ENCODE measurements at places on chromosomes 1 and 21.

DNA sequence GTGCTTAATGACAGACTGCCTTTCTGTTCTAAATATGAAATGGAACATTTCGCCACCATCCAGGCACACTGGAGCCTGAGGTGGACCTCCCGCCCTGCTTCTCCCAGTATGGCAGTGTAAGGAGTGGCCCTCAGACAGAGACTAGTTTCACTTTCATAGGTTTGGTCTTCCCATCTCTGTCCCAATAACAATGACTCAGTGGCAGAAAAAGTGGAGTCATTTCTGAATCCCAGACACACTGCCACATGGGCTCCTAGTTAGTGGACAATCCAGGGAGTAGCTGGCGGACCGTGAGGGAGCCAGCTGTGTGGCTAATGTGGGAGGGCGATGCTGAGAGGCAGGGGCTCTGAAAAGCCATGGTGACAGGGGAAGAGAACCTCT lies 95.6 kb upstream of the TSPAN2 start:
- no peak for DNase-seq

- no peak for DNase-seq
Observed at GRCh38 chr1:24191860-24192259, 4.8 kb upstream of the IFNLR1 start.

- DNase-seq, result no peak
Observed at GRCh38 chr1:113993072-113993471, 13.8 kb downstream of the OLFML3 start.

DNA sequence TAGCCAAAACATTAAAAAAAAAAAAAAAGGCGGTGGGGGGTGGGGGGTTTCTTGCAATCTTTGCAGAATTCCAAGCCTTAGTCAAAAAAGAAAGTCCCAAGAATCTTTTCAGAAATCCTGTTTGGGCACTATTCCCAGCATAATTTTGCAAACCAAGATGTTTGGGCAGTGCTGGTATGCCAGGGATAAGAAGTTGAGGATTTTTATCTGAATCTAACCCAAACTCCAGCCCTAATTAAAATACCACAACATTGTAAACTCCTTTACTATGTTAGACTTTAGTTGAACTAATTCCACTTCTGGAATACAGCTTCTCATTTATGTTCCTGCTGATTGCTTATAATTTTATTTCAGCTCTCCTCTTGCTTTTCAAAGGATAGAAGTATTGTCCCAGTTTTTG lies 504.1 kb upstream of the ADGRL2 start:
- no peak for DNase-seq

GRCh38 chr1:172638885-172639831 lies 19.7 kb upstream of the FASLG start:
- no peak for DNase-seq

- DNase-seq, result no peak
Observed at GRCh38 chr21:36077758-36078157, 7.9 kb downstream of the CBR1 start.

DNA sequence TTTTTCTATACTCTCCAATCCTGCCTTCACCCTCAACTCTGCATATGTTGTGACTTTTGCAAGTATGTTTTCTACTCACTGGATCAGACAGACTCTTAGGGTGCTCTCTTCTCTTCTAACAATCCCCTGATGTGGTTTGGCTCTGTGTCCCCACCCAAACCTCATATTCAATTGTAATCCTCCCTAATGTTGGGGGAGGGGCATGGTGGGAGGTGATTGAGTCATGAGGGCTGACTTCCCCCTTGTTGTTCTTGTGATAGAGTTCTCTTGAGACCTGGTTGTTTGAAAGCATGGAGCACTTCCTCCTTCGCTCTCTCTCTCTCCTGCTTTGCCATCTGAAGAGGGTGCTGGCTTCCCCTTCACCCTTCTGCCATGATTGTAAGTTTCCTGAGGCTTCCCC lies 148.9 kb upstream of the IGSF21 start:
- no peak for DNase-seq

DNA sequence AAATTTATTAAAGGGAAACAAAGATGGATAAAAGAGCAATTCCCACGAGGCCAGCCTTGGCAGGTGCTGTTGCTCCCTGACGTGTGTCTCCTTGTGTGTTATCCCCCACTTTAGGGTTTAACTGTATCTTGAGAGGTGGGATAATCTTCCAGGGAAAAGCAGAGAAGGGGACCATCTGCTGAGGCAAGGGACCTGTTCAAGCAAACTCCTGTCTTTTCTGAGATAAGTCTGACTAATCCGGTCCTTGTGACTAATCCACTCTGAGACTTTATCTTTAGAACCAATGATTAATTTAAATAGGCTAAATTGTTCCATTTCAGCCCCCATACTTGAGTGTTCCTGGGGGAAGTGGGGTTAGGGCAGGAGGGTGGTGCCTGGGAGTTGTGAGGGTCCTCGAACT lies 163.6 kb downstream of the CAMTA1 start:
- no peak for DNase-seq

GRCh38 chr1:109787845-109788601 lies 24.3 kb upstream of the EPS8L3 start:
- no peak for DNase-seq

- DNase-seq, result no peak
Observed at GRCh38 chr1:110055493-110056284, 14.8 kb downstream of the ALX3 start.

DNA sequence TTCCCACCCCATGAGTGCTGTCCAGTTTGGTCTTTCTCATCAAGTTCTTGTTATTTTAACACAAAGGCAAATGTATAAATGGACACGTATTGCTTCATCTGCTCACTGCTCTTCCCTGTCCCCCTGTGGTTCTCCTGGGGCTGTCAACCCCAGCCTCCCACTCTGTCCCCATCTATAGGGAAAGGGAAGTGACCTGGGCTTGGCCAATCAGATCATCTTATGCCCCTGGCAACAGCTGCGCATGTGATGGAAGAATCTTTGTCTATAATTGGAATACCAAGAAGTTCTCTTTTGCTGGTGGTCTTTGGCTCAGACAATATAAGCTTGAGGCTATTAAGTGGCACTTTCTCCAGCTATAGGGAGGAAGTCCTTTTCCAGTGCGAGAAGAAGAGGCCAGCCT lies 4.7 kb upstream of the CCSAP start:
- no peak for DNase-seq

GRCh38 chr1:191615101-191615821 lies 543.0 kb upstream of the RGS18 start:
- no peak for DNase-seq

DNA sequence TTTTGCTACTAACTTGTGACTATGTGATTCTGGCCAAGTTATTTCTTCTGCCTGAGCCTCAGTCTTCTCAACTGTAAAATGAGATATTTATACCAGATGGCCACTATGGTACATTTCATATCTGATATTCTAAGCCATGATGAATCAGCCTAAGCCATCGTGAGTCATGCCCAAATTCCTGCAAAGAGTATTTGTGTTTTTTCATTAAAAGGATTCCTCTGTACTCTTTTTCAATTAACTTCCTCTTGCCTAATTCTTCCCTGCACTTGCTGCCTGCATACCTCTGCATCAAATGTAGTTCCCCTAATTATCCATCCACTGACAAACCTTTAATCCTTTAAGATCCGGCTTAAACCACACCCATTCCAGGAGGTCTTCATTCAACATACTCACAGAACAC lies 575.1 kb upstream of the BEND5 start:
- DNase-seq, result no peak

All from amygdala (tissue), 56 donors.